ENCODE measurements at places on chromosomes 2 and 18.

GRCh38 chr2:215031321-215031720 is 107.1 kb downstream of the ABCA12 start:
- no peak for DNase-seq

GRCh38 chr2:200509612-200510433 is at the start of gene KCTD18:
Gene KCTD18 (minus strand): TSS chr2:200510068. CDS start chr2:200507016, 3,052 bp downstream.
- peak; percentile 91 for DNase-seq

DNA sequence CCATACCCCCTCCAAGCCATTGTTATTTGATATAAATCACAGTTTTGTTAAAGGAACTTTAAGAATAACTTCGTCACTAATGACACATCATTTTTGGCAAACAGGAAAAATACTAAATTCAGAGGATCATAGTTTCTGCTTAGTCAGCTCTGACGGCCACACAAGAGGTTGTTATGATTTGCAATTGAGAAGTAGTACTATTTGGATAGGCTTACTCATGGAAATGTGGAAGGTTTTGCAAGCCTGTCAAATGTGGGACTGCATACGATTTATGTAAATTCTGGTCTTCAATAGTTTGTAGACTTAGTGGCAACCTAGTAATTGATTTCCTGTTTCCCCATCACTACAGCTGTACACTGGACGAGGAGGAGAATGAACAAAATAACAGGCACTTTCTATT is 108.1 kb downstream of the ARHGEF33 start:
- no peak for DNase-seq

DNA sequence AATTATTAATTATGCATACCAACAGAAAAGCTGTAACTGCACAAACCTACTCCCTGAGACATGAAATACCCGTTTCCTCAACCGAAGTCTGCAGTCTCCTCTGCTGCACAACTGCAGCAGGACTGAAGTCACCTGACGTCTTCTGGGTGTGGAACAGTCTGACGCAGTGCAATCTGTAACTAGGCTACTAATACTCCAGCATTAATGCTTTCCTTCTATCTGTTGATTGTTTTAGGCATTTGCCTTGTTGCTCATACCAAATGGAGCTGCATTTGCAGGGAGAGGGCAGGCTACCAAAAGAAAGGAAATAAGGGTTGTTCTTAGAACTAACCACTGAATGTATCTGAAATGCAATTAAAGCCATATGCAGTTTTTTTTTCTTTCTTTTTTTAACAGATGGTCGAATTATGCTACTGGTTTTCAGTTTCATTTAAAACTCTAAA is 40.1 kb downstream of the RTN4 start:
- DNase-seq, result no peak

- peak; percentile 61 for DNase-seq
Observed at GRCh38 chr18:21099442-21099841, 12.2 kb downstream of the ROCK1 start.

DNA sequence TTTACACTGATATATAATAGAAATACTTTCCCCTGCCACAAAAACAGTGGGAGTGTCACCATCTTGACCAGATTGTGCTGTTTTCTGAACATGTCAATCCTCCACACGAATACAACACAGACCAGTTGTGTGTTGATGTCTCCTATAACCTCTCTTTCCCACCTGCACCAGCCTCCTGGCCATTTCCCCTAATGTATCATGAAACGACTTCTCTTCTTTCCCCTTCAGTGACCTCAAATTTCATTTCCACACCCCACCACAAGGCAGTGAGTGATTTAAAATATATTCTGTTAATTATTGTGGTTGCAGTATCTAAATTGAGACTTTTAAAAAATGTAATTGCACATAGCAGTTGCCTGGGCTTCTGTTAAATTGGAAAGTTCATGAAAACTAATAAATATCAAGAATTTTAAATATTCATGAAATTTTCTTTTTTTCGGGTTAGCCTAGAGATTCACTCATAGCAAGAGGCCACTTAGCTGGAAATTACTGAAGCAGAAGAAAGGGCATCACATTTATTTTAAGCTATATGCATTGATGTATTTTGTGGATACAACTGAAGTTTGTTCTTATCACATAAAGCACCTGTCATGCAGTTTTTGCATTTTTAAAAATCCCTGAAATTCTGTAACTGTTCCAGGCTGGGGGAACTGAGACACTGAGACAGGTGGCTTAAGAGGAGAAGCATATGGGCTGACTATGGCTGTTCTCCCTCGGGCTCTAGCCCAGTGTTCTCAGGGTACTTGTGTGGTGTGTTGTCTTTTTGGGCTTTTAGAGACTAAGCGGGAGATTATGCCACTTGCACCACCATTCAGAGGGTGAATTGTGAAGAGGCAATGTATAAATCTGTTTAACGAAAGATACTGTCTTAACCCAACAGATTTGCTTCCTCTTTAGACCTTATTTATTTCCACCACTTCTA is 15.9 kb downstream of the FAM171B start:
- no peak for DNase-seq

- DNase-seq, result peak; percentile 82
Observed at GRCh38 chr18:48715711-48716361, 177.0 kb downstream of the CTIF start.

DNA sequence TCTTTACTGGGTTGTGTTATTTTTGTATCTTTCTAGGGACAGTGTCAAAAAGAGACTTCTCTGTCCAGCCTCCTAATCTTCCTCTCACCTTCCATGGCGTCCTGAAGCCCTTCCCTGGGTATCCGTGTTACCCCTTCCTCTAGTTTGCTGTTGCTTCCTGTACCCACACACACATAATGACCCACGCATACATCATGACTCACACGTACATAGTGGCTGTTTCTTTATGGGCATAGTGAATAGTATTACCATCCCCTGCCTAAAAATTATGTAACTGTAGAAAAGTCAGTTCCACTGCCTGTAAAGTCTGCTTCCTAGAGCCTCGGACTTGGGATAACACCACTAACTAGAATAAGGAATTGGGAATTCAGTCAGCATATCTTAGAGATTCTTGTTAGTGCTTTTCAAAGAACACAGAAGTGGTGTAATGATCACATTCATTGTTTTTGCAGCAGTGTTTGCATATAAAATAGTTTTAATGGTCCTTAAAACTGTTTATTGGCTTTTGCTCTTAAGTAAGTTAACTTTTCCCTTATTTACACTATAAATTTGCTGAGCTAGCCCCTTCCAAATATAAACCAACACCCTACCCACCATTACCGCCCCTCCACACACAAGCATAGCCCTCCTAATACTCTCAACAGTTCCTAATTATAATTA is 308.4 kb upstream of the RAB12 start:
- no peak for DNase-seq

- DNase-seq, result no peak
Observed at GRCh38 chr2:104434318-104434792, 419.6 kb upstream of the POU3F3 start.

GRCh38 chr2:122705746-122706145 is 950.3 kb downstream of the TSN start:
- no peak for DNase-seq
